ENCODE measurements at places on chromosomes 11 and 22.

GRCh38 chr11:93967944-93968343, 53.2 kb upstream of the HEPHL1 start:
- DNase-seq: no peak

GRCh38 chr11:116171271-116172140, 601.3 kb downstream of the BUD13 start:
- no peak for DNase-seq

DNA sequence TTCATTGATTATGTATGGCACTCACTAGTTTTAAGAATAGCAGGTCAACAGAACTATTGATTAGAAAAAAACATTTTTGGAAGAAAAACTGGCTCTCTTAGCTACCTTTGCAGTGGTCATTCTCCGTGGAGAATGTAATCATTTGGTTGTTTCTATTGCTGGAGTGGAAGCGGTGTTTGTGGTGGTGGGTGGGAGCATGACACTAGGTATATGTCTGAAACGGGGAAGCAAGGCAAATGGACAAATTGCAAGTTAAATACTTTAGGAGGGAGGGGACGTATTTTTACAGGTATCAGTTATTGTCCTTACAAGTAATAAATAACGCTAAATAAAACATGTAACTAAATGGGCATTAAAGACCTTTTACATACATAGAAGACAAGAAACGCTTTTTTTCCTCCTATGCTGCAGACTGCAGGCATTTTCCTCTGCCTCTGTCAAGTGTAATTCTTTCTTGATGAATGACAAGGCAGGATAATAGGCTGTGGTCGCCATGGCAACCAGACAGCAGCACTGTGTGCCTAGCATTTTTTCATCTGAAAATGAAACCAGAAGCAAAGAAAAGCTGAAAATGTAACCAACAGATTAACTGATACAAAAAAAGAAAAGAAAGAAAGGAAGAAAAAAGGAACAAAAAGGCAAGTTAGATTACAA, 46.2 kb downstream of the BLID start:
- no peak for DNase-seq

DNA sequence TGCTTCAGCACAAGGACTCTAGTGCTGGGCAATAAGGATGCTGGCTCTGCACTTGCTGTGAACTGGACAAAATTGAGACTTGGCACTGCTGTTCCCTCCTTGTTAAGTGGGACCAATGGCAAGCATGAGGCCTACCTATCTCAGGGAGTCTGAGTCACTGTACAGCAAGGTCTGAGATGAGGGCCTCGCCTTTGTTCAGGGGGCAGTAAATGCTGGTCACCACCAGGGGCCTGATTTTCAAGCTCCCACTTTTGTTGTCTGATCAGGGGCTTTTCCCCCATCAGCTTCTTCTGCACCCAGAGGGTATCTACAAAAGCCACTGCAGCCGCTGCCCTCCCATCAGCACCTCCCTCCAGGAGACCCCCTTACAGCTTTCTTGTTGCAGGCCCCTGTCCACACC, 22.8 kb downstream of the DHCR7 start:
- DNase-seq: no peak

GRCh38 chr11:120129570-120129969, 8.3 kb downstream of the TRIM29 start:
- no peak for DNase-seq

- DNase-seq: no peak
Observed at GRCh38 chr11:107844041-107844440, 14.5 kb downstream of the SLC35F2 start.

DNA sequence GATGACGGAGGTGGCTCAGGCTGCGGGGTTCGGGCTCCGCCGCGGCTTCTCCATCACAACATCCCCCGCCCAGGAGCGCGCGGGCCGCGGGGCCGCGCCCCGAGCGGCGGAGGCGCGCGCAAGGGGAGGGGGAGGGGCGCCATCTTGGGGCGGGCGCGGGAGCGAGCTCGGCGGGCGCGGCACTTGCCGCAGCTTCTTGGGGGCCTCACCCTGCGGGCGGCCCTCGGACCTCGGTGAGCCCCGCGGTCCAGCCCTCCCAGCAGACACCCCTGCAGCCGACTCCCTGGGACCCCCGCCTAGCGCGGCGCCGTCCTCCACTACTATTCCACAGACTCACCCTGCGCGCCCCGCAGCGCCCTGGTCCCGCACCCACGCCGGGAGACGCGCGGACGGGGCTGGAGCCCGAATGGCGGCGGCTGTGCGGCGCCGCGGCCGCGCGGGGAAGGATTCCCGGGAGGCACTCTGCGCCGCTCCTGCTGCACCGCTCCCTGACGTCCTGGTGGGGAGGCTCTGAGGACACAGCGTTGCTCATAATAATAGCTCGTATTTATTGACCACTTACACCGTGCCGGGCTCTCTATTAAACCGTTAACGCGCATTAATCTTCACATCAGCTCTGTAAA, at the start of gene APBB1:
Gene APBB1, minus strand, starts transcription at position 86 of the 623 bp plus-strand sequence. CDS start 7,747 bp downstream, outside the sequence.
- peak; percentile 25 for DNase-seq

DNA sequence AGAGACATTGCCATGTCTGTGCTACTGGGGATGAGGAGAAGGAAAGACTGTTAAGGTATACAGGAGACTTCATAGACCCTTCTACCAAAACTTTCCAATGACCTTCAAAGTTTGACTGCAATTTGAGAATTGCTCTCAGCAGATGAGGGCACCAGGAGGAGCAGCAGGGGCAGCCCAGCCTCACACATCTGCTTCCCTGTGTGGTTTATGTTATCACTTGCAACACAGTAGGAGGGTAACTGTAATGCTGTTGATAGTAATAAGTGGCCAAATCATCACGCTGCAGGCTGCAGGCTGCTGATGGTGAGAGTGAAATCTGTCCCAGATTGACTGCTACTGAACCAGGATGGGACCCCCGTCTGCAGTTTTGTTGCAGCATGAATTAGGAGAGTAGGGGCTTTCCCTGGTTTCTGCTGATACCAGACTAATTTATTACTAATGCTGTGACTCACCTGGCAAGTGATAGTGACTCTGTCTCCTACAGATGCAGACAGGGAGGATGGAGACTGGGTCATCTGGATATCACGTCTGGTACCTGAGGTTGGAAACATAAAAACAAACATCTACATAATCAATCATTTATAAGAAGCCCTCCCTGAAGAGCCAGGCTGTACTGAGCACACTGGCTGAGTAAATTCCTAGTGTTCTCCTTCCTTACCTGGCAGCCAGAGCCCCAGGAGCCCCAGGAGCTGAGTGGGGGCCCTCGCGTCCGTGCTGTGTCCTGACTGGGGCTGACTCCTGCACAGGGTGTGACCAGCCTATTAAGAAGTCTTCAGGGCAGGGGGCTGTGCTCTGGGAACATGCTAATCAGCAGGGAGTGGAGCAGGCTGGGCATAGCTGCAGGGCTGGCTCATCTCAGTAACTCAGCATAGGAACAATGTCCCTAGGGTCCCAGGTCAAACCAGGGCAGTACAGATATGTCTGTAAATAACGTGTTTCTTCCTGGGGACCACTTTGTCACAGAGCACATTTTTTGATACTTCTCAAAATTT, 74.4 kb downstream of the GAB4 start:
- no peak for DNase-seq

GRCh38 chr11:92589512-92589911, 364.9 kb downstream of the FAT3 start:
- no peak for DNase-seq

- no peak for DNase-seq
Observed at GRCh38 chr22:48362721-48363404, 1464.8 kb downstream of the BRD1 start.

GRCh38 chr11:108588287-108588686, 5.3 kb downstream of the EXPH5 start:
- no peak for DNase-seq

DNA sequence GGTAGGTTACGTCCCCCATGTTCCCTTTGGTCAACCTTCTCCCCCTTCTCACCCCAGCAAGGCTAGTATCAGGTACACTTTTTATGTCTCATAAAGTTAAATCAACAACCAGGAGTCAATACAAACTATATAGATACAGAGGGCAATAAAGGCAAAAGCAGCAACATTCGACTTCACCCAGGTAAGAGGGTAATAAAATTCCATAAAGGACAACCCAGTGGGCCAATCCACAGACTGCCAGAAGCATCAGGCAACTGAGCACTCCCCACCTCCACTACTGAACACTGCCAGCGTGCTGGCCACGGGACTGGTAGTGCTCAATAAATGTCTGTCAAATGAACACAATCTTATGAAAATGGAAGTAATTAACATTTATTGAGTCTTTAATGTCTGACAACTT, 5.1 kb upstream of the MS4A18 start:
- DNase-seq: no peak

GRCh38 chr11:42315267-42315666, 855.8 kb upstream of the LRRC4C start:
- DNase-seq: no peak

- DNase-seq: no peak
Observed at GRCh38 chr11:2798951-2799761, 86.4 kb downstream of the CDKN1C start.

GRCh38 chr11:20353829-20354434, 9.6 kb upstream of the HTATIP2 start:
- peak; percentile 15 for DNase-seq

GRCh38 chr22:50146439-50147238, 23.9 kb upstream of the PANX2 start:
- DNase-seq: peak; percentile 45
